ENCODE measurements at places on chromosomes 11 and 22.

- peak; percentile 74 for DNase-seq
Observed at GRCh38 chr22:20141186-20142077, 9.4 kb downstream of the CCDC188 start.

DNA sequence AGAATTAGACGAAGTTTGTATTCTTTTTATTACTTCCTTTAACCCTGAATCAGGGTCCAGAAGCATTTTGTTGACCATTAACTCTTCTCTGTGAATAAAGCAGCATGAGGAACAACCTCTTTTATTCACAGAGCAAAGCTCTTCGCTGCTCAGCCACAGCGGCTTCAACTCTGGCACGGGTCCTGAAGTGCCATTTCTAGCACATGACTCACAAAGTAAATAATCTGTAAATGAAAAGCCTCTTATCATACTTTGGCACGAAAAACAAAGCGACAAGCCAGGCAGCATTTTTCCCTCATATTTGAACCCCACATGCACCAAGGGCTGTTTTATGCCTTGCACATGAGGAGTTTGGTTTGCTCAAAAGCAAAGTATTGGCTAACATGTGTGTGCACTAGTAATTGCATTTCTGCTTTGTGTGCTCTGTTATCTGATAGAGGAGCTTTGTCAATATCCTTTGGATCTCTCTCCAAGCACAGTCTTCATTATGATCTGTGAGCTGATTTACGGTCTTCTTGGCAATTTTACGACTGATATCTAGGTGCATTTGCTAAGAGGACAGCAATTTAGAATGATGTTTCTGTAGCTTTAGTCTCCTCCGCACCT is 33.0 kb upstream of the APOBEC3A start:
- peak; percentile 88 for DNase-seq

DNA sequence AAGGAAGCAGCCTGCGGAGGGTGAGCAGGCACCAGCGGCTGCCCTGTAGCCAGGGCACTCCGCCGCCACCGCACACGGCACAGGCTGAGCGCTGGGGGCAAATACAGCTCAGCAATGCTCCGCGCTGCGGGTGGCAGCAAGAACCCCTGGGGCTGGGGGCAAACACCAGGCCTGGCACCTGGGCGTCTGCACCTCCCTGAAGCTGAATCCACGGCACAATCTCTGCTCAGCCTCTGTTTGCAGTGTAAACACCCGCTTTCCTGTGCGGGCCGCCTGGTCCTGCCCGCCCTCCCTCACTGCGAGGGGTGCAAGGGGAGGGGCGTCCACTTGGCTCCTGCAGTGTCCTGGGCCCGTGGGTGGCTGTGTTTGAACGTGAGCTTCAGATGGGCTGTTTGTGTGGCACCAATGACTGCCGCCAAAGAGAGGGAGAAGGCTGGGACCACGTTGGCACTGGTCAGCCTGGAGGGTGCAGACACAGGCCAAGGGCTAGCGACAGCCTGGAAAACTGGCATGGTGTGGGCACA is 14.8 kb upstream of the MPPED1 start:
- DNase-seq, result no peak

DNA sequence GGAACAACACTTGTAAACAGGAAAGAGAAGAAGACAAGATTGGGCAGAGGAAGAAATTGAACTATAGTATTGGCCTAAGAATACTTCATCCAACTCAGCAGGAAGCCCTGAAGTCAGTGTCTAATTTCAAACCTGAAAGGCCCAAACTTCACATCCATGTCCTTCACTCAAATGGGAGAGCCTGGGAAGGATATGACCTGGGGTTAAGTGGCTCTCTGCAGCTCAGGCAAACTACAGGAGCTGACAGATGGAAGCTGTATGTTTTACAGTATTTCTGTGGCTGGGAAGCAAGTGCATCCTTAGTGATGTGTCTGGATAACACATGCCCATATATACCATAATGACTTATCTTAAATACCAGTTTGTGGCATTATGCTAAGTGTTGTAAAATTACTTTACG is 196.2 kb downstream of the SOX6 start:
- no peak for DNase-seq

GRCh38 chr11:10609636-10610035 is 41.2 kb upstream of the LYVE1 start:
- DNase-seq, result no peak

- DNase-seq, result no peak
Observed at GRCh38 chr11:61555051-61555969, 25.6 kb downstream of the SYT7 start.

GRCh38 chr11:120853435-120853834 is 170.5 kb upstream of the TBCEL start:
- no peak for DNase-seq

Data from fibroblast of skin of abdomen (primary cell).